ENCODE measurements at places on chromosomes 5 and 9.

DNA sequence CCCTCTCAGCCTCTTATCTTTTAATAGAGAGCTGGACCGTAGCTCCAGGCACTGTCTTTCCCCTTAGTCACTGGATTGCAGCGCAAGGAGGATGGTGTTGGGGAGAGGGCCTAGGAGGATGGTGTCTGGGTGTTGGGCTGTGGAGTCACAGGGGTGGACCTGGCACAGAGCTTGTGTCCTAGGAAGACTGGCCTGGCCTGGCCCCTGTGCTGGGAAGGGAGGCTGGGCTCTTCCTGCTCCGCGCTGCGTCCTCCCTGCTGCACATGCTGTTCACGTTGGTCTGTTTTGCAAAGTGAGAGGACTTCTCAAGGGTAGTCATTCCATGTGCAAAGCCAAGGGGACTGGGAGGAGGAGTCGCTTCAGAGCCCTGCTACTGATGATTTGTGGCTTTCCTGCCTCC, 123.9 kb downstream of the EHMT1 start:
- no peak for DNase-seq

DNA sequence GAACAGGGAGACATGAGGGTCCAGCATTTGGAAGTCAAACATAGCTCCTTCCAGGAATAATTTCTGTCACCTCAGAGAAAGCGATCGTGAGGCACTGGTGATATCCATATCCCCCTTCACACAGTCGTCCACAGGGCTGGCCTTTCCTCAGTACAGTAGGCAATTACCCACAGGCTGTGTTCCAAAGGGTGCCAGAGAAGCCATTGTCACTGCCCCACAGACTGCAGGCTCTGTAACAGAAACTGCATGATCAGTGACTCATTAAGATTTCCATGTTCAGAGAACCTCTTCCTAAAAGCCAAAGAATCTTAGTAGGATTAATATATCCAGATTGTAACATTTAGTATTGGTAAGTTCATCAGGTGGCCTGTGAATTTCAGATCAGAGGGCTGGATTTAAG, 127.6 kb downstream of the RPS23 start:
- no peak for DNase-seq

- DNase-seq: no peak
These were observed 314.1 kb upstream of the PANK3 start for GRCh38 chr5:168893283-168893682.

DNA sequence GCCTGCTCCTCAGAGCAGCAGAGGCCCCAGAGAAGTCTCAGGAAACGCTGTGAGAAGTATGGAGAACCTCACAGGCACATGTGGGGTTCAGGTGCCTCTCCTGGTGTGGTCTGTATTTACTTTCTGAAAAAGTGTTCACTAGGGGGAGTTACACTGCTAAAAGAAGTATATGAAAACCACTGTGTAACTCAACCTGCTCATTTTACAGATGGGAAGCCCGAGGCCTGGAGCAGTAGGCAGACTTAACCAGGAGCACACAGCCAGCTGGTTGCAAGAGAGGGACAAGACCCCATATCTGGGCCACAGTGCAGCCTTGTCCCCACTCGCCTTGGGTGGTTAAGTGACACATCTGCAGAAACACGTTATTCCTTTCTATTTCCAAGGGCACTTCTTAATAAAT, 112.8 kb upstream of the SAP30L start:
- no peak for DNase-seq

DNA sequence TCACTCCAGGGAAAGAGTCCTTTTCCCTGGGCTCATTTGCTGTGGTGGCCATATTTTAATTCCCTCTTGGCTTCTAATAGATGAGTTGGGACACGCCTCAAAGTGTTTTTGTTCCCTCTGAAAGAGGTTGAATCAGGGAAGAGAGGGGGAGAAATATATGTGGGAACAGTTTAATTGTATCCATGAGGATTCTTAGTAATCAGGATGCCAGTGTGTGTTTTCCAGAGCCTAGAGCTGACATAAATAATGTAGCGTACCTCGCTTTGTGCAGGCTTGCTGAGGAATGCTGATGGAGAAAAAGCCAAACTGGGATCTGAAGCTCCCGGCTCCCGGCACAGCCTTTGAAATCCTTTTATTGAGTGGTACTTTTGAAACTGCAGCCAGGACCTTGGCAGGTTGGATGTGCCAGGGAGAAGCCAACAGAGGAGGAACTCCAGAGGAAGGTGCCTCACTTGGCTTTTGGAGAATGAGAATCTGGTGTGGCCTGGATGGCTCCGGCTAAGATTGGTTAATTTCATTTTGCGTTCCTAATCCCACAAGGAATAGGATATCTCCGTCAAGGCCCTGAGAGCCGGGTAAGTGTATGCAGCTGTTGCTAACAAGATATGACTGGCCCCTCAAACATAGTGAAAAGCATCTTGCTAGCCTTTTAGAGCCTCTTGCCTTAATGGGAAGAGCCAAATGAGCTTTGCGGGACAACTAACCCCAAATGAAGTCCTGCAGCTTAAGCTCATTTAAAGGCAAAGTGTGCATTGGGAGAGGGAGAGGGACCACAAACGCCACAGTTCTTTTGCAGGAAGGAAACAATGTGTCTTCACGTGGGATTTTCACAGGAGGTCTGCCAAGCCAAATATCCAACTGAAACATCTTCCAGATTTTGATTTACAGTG, 471.1 kb upstream of the WWC1 start:
- DNase-seq: no peak

DNA sequence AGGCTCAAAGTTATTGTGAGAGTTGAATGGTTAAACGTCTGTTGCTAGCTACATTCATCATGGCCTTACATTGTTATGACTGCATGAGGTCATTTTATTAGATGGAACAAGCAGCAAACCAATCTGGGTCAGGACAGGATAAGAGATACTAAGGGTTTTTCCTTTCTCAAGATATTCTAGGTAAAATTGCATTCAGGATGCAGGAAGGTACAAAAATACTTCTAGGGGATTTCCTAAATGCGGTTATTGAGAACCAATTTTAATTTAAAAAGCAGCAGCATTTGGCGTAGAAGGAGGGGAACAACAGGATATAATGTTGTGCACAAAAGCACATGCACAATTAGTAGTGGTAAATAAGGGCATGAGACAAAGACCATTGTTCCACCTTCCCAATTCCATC, 39.2 kb upstream of the LURAP1L start:
- no peak for DNase-seq

DNA sequence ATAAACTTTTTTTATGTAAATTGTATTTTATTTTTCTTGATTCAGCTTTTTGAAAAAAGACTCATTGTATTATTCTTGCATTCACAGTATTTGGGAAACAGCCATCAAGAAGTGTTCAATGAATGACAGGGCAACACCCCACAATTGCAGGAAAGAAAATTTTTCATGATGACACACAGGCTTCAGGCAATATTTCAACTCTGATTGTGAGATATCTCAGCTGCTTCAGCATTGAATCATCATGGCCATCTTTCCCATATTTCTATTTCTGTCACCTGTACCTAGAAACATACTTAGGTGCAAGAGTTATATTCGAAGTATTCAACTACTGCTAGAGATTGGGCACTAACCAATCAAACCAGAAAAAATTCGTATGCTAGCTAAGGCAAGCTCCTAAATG, 446.0 kb downstream of the ISL1 start:
- DNase-seq: no peak

DNA sequence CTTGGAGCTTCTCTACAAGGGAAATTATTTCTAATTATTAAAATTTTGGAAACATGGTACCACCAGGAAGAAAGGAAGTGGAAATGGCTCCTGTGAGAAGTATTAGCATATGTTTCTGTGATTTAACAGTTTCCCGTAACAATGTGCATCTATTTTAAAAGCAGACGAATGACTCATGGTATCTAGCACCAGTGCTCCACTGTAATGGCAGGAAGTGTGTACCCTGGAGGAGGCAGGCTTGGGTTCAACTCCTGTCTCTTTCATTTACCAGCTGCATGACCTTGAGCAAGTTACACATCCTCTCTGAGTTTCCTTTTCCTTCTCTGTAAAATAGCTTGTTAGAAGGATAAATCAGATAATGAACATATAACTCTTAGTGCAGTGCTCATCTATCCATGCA, 41.0 kb upstream of the ANGPTL2 start:
- no peak for DNase-seq

DNA sequence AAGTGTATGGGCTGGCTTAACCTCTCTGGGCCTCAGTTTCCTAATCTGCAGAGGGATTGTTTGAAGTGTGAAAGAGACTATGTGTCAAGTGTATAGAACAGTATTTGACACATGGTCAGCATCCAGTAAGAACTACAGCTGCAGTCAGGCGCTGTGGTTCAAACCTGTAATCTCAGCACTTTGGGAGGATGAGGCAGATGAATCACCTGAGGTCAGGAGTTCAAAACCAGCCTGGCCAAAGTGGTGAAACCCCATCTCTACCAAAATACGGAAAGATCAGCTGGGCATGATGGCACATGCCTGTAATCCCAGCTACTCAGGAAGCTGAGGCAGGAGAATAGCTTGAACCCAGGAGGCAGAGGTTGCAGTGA, 31.9 kb upstream of the STING1 start:
- DNase-seq: no peak

- DNase-seq: no peak
These were observed 56.6 kb downstream of the SNCAIP start for GRCh38 chr5:122368510-122369251.

- DNase-seq: no peak
These were observed 17.9 kb downstream of the ERAP1 start for GRCh38 chr5:96789794-96790330.

- no peak for DNase-seq
These were observed 80.1 kb downstream of the ZCCHC7 start for GRCh38 chr9:37200433-37201005.

- no peak for DNase-seq
These were observed 421.8 kb downstream of the ACTL7B start for GRCh38 chr9:108434036-108434435.

- no peak for DNase-seq
These were observed 36.0 kb downstream of the POC5 start for GRCh38 chr5:75681125-75681830.

DNA sequence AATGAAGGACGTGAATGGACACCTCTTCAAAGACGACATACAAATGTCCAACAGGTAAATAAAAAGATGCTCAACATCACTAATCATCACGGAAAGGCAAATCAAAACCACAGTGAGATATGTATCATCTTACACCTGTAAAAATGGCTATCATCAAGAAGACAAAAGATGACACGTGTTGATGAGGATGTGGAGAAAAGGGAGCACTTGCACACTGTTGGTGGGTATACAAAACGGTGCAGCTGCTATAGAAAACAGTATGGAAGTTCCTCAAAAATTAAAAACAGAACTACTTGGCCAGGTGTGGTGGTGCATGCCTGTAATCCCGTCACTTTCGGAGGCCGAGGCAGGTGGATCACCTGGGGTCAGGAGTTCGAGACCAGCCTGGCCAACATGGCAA, 47.9 kb downstream of the STK10 start:
- no peak for DNase-seq

DNA sequence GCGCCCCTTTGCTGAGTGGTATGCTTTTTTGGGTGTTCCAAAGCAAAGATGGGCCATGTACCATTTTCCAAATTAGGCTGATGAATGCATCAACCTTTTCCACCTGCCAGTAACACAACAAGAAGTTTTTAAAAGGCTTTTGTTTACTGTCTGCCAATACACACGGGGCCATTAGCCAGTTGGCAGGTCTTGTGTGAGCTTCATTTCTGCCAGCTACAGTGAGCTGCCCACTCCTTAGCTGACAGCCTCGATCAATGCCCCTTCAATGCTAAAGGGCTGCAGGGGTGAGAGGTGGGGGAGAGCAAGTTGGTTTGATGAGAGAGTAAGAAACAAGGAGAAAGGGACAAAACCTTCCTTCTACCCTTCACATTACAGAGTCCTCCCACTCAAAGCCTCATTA, 128.7 kb downstream of the C5orf15 start:
- no peak for DNase-seq

GRCh38 chr5:117888688-117889087, 1099.7 kb downstream of the DTWD2 start:
- no peak for DNase-seq

GRCh38 chr5:64861281-64861680, 92.6 kb downstream of the CWC27 start:
- DNase-seq: no peak

DNA sequence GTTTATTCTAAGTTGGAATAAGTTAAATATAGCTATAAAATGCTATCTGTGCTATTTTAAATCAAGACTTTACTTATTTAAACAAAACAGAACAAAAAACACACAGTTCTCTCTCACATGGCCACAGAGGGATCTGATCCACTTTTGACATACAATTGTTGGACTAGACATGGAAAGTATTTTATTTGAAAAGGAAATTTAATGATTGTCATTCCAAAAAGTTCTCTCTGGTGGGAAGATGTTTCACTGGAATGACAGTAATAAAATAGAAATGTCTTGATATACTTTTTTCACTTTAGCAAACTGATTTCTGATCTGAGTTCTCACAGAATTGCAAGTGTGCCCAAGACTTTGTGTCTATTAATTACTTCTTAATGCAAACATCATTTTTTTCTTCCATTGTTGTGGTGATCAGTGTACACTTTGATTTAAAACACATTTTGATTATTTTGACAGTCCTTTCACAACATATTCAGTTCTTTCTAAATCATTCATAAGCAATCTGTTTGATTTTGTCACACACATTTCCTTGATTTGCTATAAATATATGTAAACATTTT, 30.1 kb upstream of the MINAR2 start:
- no peak for DNase-seq

- no peak for DNase-seq
These were observed 47.3 kb downstream of the WNK2 start for GRCh38 chr9:93231121-93231694.

GRCh38 chr9:36665921-36666431, 93.3 kb downstream of the MELK start:
- DNase-seq: no peak

DNA sequence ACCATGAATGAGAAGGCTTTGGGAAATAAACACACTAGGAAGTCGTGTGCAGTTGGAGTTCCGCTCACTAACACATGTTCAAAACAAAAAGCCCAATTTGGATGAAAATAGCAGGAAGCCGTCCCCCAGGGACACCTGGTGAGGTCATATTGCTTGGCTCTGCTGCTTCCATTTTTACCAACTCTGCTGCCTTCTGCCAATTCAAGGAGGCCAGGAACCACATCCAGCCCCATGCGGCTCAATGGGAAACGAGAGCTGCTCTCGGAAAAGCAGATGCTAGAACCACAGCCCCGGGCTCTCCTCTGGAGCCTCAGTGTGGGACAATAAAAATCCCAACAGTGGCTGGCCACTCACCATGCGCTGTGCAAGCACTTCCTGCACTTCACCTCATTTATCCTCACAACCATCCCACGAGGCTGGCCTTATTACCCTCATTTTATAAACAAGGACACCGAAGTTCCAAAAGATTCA, 13.4 kb downstream of the ADAM19 start:
- no peak for DNase-seq

GRCh38 chr5:765948-766631, 18.4 kb downstream of the ZDHHC11B start:
- no peak for DNase-seq

DNA sequence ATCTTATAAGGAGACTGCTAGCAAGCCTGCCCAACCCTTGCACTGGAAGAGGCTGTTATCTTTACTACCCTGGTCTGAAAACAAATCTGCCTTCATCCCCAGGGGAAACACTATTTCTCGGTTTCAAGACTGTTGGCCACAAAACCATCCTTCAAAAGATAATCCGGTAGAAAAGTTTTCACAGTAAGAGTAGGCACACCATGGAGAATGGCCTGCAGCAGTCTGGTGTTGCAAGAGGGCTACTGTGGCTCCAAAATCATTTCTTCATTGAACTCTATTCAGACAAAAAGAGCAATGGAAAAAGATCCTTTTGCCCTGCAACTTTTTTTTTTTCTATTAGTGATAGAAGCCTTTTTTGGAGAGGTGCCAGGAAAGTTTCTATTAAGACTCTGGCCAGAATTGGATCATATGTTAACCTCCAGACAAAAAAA, 163.9 kb downstream of the ARHGEF28 start:
- no peak for DNase-seq

All from stimulated activated CD8-positive, alpha-beta memory T cell treated with anti-CD3 and anti-CD28 coated beads, Interleukin-4, amount 100 ng/mL, for 24 hours (primary cell).